DMS79 treated with DMSO at 0.1 percent for 48 hours (cell line): ENCODE measurements at places on chromosomes 4 and X.
A peak's percentile ranks its signal among the peaks of the same experiment; 100 is the strongest.

GRCh38 chrX:151970027-151970426 is 4.4 kb downstream of the GABRE start:
- no peak for DNase-seq

DNA sequence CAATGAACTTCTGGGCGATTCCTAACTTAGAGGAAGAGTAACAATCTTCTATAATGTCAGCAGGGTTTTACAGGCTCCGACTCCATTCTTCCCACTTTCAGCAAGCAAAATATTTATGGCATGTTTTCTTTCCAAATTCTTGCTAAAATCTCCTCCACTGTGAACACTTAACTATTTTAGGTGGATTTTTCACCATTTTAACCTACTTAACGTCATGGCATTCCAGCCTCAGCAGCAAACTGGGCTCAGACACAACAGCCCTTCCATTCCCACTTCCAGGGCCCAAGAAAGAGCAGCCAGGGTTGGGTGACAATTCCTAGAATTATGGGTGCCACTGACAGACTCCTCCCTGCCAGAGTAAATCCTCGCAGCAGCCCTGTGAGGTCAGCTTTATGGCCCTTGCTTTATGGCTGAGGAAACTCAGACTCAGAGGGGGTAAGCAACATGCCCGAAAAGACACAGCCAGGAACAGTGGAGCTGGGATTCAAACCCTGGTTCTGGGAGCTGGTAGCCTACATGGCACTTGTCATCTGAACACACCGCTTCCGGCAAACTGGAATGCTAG is 112.8 kb upstream of the MAP3K15 start:
- no peak for DNase-seq

GRCh38 chr4:78764498-78764961 is 11.6 kb upstream of the BMP2K start:
- no peak for DNase-seq

GRCh38 chr4:134326866-134327265 is 125.3 kb upstream of the PABPC4L start:
- no peak for DNase-seq

- peak; percentile 0 for DNase-seq
Observed at GRCh38 chrX:13506574-13506973, 62.8 kb upstream of the EGFL6 start.

DNA sequence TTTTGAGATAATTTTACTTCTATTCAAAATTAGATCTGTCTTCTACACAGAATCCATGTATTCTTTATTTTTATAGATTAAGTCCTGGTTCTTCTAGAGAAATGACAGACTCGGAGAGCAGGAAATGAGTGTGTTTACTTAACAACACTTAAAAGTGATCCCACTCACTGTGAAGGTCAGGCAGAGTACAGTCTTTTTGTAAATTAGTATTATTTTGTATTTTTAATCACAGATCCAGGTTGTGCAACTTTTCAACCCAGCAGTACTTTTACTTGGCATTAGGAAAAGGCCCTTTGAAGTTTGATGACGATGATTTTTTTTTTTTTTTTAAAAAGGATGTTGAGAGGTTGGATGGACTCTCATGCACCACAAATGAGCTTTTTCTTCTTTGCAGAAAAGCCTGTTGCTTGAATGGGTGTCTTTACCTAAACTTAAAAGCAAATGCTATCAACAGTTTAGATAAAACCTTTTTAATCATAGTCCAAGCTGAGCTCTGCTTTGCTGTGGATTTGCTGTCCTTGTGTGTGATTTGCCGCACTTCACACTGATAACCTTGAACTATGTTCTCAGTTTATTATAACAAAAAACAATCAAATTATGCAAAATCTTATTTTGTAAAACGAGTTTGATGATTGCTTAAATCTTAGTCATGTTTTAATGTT is 114.1 kb downstream of the MXRA5 start:
- no peak for DNase-seq

DNA sequence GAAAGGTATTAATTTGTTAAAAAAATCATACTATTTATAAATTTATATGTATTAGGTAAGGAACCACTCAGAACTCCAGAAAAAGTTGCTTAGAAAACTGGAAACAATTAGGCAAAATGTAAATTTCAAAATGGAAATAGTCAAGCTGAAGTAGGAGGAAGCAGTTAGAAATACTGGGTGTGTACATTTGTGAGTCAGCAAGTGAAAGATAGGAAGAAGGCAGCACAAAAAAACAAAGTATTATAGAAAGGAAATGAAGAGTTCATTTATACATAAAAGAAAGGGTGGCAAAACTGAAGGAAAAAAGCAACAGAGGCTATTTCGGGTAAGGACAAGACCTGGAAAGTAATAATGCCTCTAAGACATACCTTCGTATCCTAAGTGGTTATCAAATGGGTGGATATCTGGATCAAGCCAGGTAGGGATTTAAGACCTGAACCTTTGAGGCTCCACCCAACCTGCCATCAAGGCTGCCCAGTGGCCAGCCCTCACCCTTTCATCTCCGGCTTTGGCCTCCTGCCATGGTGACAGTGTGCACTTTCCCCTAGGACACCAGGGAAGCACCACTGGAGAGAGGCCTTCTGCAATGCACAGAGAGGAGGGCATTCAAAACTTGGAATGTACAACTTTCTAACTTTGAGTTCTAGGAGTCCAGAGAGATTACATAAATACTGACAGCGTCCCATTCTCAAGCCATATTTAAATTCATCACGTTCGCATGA is at the start of gene LRRC66:
Gene LRRC66 (minus strand): TSS at position 428 of the 722 bp plus-strand sequence. CDS start 2,750 bp downstream, outside the sequence.
- DNase-seq, result no peak
